ENCODE measurements at places on chromosomes 11 and 22.

DNA sequence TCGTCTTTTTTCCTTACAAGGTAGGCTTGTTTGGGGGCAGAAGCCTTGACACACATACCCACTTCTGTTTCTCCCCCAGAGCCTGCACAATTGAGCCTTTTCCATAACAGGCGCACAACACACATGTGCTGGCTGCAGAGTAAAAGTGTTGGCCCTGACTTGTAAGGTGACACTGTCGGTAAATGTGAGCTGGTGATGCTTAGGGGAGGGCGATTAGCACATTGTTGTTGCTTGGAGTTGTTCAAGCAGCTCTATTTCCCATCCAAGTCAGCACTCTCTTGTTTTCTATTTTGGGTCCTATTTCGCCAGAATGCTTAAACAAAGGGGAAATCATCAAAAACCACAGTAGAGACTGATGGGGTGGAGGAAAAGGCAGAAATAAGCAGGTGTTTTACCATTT lies 51.9 kb upstream of the PTPRJ start:
- DNase-seq, result no peak

- DNase-seq, result no peak
Measured at GRCh38 chr11:130710021-130710420, 206.3 kb downstream of the SNX19 start.

DNA sequence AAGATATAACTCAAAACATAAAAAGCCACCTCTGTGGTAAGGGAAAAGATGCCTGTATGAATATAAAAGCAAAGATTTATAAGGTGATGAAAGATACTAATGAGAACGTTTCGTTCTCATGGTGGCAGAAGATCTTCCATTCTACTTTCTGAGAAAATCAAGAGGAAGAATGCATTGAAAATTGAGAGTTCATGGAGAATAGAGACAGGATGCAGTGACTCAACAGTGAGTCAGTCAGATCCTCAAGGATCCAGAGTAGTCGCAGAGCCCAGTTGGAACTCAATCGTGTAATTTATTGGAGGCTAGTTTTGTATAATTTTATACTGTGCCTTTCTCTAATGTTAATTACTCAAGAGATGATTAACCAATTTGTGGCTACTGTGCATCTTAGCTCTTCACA lies 73.3 kb downstream of the ENTHD1 start:
- DNase-seq, result no peak

DNA sequence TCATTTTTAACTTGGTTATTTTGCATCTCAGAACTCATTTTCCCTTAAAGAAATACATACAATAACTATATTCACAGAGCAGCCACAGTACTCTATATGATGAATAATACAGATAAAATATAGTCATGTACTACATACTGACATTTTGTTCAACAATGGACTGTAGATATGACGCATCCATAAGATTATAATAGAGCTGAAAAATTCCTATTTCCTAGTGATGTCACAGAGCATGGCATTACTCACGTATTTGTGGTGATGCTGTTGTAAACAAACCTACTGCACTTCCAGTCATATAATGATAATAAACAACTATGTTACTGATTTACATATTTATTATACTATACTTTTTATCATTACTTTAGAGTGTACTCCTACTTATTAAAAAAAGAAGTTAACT lies 38.7 kb downstream of the NARS2 start:
- no peak for DNase-seq

- no peak for DNase-seq
Measured at GRCh38 chr11:36750349-36750748, 152.3 kb upstream of the RAG2 start.

DNA sequence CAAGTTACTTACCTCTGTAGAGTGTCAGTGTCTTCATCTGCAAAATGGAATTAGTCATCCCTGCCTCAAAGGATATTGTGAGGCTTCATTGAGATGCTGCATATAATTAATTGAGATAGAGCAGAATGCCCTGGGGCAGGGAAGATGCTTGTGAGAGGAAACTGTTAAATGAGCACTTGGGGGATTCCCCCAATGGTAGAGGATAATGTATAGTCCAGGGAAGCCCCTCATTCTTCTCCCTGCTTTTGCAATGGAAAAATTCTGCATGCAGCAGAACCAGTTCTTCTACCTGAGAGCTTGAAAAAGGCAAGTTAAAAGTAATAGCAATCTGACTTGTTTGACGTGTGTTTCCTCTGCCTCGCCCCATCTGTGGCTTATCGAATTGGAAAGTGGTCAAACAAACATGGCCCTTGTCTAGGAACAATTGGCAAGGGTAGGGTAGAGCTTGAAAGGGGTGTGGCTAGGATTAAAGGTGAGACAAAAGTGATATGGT lies 90.9 kb downstream of the NAV2 start:
- DNase-seq, result no peak

DNA sequence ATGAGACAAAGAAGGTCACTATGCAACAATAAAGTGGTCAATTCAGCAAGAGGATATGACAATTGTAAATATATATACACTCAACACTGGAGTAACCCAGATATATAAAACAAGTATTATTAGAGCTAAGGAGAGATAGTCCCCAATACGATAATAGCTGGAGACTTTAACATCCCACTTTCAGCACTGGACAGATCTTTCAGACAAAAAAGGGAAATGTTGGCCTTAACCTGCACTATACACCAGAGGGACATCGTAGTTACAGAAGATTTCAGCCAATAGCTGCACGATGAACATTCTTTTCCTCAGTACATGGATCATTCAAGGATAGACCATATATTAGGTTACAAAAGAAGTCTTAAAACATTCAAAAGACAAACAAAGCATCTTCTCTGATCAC lies 29.9 kb downstream of the PIWIL3 start:
- no peak for DNase-seq

- DNase-seq, result no peak
Measured at GRCh38 chr22:30230787-30231461, 15.6 kb downstream of the LIF start.

DNA sequence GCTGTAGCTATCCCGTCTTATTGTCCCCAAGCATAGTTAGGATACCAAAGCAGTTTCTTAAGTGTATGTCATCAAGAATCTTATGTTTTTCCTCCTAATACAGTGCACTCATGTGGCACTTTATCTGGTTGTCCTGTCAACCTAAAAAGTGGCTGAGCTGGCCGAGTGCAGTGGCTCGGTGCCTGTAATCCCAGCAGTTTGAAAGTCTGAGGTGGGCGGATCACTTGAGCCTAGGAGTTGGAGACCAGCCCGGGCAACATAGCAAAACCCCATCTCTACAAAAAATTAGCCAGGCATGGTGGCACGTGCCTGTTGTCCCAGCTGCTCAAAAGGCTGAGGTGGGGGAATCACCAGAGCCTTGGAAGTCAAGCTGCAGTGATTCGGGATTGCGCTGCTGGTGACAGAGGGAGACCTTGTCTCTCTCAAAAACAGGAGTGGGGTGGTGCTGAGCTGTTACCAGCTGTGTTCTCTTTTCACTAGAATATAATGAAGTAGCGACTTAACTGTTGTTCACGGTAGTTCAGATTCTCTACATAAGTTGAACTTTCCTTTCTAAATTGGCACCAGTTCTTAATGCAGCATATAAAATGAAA lies 48.1 kb downstream of the EP300 start:
- DNase-seq, result no peak

DNA sequence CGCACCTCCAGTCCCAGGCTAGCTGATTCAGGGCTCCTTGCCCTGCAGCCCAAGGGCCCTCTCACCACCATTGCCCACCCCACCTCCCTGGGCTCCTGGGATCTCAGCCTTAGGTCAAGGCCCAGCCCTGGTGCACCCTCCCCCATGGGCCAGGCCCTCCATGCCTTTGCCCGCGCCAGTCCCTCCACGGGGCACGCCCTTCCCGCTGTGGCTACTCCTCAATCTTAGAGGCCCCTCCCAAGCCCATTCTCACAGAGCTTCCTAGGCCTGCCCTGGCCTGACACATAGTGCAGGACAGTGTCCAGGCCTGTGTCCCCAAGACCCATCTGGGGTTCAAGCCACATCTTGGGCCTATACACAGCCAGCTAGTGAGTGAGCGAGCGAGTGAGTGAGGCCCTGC lies 6.9 kb downstream of the GP1BB start:
- no peak for DNase-seq

DNA sequence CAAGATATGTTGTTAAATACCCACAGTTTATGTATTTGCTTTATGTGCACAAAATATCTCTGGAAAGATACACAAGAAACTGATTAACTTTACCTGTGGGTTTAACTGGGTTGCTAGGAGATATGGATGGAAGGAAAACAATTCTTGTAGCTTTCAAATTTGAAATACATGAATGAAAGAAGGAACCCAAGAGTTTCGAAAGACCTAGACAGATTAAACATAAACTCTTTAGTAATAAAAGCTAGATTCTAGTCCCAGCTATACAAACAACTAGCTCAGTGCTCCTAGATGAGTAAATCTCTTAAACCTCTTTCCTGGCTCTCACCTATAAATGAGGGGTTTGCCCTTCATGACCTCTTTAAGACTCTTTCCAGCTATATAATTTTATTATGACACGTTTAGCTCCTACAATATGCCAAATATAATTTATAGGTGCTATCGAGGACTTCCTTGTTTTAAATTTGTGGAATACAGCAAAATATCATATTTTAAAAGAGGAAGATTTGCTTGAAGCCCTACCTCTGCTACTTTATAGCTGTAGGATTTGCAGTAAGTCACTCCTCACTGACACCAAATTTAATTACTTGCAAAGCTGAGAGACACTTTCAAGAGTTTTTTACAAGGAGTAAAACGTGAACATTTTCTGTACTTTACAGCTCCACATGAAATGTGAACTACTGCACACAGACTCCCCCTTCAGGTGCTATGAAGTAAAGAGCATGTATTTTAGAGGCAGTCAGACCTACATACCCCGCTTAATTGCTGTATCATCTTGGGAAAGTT lies 50.7 kb downstream of the RRAS2 start:
- DNase-seq, result no peak

DNA sequence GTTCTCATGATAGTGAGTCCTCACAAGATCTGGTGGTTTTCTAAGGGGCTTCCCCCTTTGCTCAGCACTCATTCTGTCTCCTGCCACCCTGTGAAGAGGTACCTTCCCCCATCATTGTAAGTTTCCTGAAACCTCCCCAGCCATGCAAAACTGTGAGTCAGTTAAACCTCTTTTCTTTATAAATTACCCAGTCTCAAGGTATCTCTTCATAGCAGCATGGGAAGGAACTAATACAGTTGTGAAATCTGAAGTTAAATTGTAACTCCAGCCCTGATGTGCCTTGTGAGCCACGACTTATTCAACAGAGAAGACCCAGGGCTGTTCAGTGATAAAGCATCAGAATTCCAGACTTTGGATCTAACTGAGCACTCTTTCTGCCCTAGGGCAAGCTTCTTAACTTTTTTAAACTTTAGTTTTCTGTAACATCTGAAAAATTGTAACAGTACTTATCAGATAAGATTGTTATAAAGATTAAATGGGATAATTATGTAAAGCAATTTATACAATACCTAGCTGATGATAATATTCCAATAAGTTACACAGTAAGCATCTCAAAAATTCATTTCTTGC lies 220.0 kb downstream of the TRPC6 start:
- no peak for DNase-seq

DNA sequence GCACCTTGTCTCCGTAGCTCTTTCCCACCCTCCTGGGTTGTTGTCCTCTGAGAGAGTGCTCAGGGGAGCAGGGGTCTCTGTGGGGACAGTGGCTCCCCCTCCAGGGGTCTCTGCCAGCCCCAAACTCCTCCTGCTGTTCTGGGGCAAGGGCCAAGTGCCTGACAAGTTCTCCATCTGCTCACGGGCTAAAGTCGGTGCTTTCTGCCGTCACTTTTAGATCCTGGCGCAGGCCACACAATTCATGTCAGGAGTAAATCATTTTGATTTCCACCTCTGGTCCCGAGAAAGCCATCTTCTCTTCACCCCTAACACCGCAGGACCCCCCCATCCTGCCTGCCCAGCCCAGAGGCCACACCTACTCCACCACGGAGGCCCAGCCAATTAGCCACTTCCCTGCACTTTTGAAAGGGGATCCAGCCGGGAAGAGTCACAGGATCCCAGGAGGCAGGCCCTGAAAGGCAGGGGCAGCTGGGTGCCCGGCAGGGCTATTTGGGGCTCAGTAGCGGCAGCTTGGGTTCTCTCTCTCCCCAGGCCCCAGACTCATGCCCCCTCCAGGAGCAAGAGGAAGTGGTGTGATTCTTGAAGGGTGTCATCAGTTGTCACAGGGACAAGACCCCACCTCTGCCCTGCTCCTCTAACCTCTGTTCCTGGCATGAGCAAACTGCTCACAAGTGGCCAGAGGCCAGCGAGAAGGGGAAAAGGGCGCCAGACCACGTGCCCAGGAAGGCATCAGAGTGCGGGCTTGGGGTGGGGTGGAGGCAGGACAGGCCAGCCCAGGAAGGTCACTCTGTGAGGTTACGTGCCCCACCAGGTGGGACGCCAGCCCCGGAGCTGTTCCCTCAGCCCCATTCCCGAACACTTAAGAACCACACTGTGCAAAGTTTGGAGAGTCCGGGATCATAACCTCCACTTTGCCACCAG lies 1.3 kb downstream of the MACROD1 start:
- DNase-seq, result no peak

GRCh38 chr11:37504060-37504611 lies 906.1 kb upstream of the RAG2 start:
- DNase-seq, result no peak

DNA sequence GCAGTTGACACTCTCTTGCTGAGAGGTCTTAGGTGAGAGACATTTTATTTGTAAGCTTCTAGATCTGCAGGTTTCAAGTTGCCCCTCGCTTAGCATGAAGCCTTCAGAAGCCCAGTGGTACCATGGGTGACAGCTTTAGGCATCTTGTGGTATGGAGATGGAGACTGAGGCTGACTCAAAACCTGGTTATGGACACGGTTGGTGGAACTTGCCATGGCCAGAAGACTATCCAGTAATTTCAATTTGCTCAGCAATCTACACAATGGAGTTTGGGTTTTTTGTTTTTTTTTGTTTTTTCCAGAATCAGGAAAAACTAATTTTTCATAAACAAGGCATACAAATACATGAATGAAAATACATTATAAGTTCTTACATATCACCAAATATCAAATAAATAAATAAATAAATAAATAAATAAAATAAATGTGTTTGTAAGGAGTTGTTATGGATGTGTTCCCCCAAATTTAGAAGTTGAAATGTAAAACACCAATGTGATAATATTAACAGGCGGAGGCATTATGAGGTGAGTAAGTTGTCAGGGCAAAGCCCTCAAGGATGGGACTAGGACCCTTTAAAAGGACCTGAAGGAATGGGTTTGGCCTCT lies 22.6 kb downstream of the ETS1 start:
- DNase-seq, result no peak

- DNase-seq, result no peak
Measured at GRCh38 chr11:18151581-18151980, 19.2 kb downstream of the MRGPRX3 start.

DNA sequence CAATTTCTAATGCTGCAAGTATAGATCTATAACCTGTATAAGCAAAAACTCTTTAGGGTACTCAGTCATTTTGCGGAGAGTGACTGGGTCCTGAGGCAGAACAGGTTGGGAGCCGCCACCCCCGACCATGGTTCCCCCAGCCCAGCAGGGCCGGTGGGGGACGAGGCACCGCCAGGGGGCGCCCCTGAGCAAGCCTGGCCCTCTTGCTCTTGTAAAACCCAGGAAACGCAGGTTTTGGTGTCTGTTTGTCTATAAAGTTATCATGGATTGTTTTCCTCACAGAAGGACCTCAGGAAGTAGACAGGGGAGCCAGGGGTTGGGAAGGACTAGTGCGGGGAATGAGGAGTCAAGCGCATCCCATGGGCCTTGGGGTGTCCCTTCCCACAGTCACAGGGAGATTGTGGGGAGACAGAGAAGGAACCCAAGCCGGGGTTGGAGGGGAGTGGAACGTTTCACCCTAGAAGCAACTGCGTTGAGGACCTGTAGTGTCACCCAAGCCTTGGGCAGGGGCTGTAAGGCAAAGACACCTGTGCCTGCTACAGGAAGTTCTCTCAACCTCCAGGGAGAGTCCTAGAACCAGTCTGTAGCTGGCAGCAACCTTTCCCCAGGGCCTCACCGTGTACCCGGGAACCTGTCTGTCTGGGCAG lies 26.4 kb downstream of the KCTD17 start:
- DNase-seq, result peak; percentile 84
